ENCODE measurements at places on chromosomes 7 and 10.
A peak's percentile ranks its signal among the peaks of the same experiment; 100 is the strongest.

DNA sequence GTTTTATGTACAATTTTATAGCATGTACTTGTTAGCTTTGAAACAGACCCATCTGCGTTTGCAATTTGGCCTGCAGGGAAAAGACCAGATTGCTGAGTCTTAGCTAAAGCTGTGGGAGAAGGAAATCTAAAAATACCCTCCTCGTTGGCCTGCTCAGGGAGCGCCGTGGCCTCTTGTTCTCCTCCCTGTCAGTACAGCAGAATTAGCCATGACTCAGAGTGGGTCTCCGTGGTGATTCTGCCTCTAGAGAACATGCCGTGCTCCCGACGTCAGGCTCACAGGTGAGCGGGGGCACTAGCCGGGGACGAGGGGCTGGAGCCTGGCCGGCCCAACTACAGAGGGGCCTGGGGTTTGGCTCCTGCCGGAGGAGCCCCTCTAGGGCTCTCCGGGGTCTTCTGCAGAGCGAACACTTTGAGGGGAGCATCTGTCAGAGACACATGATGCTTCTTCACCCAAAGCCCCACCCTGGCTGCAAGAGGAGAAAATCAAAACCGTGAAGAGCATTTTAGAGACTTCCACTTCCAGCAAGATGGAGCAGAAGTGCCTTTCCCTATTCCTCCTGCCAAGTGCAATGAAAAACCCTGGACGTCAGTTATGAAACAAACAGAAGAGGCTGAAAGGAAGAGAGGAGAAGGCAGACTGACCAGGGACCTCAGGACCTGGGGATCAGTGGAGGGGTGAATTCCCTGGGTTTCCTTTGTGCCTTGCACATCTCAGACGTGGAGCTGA lies 98.9 kb downstream of the LHPP start:
- DNase-seq: peak; percentile 5

- DNase-seq: no peak
Measured at GRCh38 chr7:66602159-66602558, 26.5 kb upstream of the KCTD7 start.

DNA sequence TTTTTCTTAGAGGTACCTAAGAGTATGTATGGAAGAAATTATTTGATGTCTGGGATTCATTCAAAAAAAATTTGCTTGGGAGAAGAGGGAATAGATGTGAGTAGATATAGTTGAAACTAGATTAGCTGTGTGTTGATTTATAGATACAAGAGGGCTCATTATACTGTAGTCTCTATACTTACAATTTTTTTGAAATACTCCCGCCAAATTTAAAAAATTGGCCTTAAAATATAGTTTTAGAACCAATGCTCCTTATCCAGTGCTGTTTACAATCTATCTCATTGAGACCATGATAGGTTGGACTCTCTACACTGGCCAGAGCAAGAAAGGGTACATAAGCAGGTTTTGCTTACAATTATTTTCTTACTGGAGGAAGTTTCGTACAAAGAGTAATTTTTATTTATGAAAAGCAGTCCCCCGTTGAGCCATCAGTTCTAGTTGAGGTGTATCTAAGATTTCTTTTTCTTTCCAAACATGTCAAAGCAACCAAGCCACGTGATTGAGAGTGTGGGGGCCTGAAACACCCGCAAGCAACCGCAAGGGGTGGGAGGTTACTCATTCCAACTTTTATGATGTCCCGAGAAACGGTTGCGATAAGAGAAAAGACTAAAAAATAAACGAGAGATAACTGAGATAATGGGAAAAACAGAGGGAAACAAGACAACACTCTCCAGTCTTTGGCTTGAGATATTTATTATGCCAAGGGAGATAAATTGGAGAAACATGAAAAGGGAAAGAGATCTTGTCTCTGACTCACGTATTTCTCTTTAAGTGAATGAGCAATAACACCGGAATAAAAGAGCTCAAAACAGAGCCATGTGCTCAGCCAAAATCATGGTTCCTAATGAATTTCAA lies 729.2 kb downstream of the LRMDA start:
- DNase-seq: no peak

GRCh38 chr7:128209229-128210035 lies 31.6 kb upstream of the LEP start:
- peak; percentile 87 for DNase-seq

DNA sequence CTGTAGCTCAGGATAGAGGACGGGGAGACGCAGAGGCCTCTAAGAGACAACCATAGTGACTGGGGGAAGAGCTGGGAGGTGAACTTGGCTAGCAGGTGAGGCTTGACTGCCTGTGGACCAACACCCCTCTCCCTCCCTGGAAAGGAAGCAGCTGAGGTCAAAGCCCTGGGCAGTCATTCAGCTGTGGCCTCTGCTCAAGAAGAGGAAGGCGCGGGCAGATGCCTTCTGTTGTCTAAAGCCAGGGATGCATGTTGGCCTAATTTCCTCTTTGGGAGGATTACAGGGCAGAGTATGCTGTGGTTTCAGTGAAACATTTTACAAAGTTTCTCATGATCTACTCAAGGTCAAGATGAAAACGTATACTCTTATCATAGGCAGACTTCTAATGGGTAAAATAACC lies 327.1 kb downstream of the PRPF18 start:
- peak; percentile 53 for DNase-seq

DNA sequence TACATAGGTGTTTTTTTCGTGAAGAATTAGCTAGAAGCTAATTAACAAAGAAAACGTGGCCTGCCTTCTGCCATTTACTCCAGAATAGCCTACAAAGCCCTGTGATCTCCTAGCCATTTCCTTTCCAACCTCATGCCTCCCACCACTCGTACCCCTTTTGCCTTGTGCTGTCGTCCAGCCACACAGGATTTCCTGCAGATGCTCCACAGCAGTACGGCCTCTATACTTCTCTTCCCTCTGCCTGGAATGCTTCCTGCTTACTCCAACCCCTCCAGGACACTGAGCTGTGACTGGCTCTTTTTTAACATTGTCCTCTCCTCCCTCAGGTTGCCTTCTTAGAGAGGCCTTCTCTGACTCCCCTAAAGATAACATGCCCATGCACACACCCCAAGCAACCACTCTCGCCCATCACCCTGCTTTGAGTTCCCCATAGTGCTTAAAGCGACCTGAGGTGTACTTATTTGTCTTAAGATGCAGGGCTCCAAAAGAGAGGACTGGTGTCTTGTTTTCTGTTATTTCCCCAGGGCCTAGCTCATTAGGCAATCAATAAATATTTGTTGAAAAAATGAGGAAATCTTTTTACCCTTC lies 32.7 kb downstream of the STK17A start:
- DNase-seq: no peak

GRCh38 chr10:126945351-126946030 lies 40.3 kb downstream of the DOCK1 start:
- DNase-seq: no peak

- no peak for DNase-seq
Measured at GRCh38 chr10:122348512-122348911, 26.0 kb upstream of the PLEKHA1 start.

GRCh38 chr10:29973921-29974320 lies 85.5 kb downstream of the JCAD start:
- DNase-seq: no peak

GRCh38 chr7:130266258-130266960 lies at the start of gene CPA2:
Gene CPA2 (plus strand): TSS chr7:130266863. CDS start chr7:130266882, 19 bp downstream.
- DNase-seq: no peak

GRCh38 chr7:36937754-36938563 lies 213.7 kb upstream of the AOAH start:
- DNase-seq: no peak

GRCh38 chr10:102612964-102613275 lies 31.4 kb upstream of the TRIM8 start:
- DNase-seq: no peak

DNA sequence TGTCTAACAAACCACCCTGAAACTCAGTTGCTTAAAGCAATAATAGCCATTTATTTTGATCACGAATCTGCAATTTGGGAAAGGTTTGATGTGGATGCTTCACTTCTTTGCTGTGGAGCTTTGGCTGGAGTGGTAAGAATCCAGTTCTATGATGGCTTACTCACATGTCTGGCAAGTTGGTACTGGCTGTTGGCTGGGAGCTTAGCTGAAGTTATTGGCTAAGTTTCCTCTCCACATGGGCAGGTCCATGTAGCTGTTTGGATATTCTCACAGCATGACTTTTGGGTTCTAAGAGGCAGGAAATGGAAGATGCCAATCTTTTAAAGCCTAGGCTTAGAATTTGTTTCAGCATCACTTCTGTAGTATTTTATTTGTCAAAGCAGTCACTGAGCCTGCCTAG lies 277.6 kb upstream of the NRP1 start:
- DNase-seq: no peak

GRCh38 chr10:24463611-24464426 lies 254.9 kb downstream of the KIAA1217 start:
- peak; percentile 21 for DNase-seq

DNA sequence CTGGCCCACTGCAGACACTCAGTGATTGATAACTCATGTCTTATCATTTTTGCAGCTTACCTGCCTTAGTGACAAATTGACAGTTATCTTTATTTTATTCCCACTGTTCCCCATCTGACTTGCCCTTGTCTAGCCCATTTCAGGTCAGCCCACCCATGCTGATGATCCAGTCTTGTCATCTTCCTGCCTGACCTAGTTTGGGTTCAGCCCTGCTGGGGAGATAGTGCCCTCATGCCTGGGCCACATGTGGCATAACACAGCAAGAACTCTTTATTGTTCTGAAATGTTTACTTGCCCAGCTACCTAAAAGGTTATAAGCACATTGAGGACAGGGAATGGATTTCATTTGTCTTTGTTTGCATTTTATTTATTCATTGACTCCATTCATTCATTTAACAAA lies 75.6 kb downstream of the ENTPD1 start:
- no peak for DNase-seq

DNA sequence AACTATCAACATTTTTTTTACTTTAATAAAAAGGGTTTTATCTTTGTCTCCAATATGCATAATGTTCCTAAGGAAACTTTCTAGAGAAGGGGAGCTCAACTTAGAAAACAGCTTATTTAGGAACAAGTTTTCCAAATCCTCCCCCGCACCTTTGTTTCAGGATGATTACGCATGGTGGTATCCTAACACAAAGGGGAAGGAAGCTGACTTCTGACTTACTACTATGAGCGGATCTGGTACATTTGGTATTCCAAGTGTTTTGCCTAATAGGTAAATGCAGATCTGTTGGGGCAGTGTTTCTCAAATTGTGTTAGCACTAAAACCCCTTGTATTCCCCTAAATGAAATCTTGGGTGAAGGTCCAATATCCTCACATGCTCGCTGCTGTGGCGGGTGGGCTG lies 229.3 kb upstream of the KLF14 start:
- DNase-seq: peak; percentile 58

GRCh38 chr7:30594048-30594539 lies 584 bp upstream of the GARS1 start:
- DNase-seq: peak; percentile 52

- no peak for DNase-seq
Measured at GRCh38 chr10:71363936-71364335, 32.8 kb upstream of the CDH23 start.

- no peak for DNase-seq
Measured at GRCh38 chr10:86944907-86945306, 12.5 kb downstream of the MMRN2 start.

- DNase-seq: no peak
Measured at GRCh38 chr10:122029499-122030199, 40.7 kb downstream of the TACC2 start.

- no peak for DNase-seq
Measured at GRCh38 chr10:31773749-31774298, 154.8 kb downstream of the ARHGAP12 start.

DNA sequence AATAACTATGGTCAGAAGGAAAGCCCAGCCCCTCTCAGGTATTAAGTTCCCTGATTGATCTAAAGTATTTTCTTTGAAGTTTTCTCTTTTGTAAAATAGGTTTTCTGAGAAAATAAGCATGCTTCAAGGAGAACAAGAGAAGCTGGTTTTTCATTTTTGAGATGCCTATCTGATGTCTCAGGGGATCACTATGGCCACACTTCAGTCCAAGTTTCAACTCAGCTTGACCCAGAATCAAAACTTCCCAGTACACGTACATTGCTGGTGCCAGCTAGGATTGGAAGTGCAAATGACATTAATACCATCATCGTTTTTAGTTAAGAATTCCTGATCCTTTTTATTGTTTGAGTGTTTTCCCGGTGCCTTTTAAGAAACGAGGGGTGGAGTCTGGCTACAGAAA lies 7.2 kb downstream of the ITIH5 start:
- DNase-seq: no peak

GRCh38 chr7:103418241-103418640 lies 27.8 kb downstream of the SLC26A5 start:
- peak; percentile 53 for DNase-seq

GRCh38 chr7:117381362-117381761 lies 45.9 kb downstream of the ASZ1 start:
- DNase-seq: no peak

- no peak for DNase-seq
Measured at GRCh38 chr7:35261476-35262285, 7.8 kb upstream of the TBX20 start.

GRCh38 chr7:138066954-138067394 lies 9.3 kb upstream of the AKR1D1 start:
- DNase-seq: no peak

DNA sequence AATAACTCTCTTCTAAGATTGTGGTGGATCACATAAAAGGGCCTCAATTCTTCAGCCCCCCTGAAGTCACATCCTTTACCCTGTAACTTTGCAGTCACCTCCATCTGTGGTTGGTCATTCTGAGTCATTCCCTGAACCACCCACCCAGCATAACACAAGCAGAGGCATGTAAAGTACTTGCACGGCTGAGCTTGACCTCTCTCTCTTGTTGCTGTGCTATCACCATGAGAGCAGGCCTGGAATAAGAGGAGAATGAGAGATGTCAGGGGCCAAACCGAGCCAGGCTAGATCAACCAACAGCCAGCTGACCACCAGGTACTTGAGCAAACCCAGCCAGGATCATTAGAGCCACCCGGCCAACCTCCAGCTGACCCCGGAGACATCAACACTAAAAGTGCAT lies 13.5 kb upstream of the STK17A start:
- peak; percentile 42 for DNase-seq

- no peak for DNase-seq
Measured at GRCh38 chr10:20898866-20899535, 1.9 kb upstream of the NEBL start.

- DNase-seq: no peak
Measured at GRCh38 chr7:2721842-2722241, 33.8 kb downstream of the AMZ1 start.

- peak; percentile 14 for DNase-seq
Measured at GRCh38 chr7:4739528-4739992, 35.9 kb upstream of the AP5Z1 start.

GRCh38 chr7:133273227-133273626 lies 20.3 kb downstream of the EXOC4 start:
- no peak for DNase-seq

DNA sequence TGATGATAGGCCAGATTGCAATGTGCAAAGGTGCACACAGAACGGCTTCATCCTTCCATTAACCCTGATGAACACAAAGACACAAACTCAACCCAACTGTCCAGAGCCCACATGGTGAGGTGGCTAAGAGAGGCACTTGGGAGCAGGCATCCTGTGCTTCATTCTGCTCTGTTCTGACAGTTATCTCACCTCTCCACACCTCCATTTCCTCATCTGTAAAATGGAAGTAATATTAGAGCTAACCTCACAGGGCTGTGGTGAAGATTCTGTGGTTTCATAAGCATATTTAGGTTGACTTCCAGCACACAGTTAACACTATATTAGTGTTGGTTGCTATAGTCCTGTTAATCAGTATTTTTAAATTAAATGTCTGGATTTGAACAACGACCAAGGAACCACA lies 126.3 kb downstream of the TAX1BP1 start:
- DNase-seq: no peak

Data from suppressor macrophage treated with lipopolysaccharide for 4 hours (primary cell).